ENCODE measurements at places on chromosomes 11 and 22.

DNA sequence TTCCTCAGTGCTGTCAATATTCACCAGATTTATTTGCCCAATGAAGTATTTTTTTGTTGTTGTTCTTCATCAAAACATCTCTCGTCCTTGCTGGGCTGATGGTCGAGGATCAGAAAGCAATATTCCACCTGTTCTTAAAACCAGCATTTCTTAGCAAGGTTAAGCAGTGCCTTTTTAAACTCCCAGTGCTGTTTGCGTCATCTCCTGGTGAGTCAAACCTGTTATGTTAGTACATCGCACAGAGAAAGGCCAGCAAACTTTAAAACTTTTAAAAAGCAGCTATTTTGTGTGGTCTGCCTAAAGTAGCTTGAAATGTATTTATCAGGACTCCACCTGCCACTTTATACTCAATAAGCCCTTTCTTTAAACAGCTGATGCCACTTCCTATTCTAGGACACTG lies 802.0 kb downstream of the KCNA4 start:
- DNase-seq, result no peak

- DNase-seq, result no peak
These were observed 19.5 kb downstream of the WNT11 start for GRCh38 chr11:76186776-76187279.

GRCh38 chr11:122661182-122661945 lies 5.8 kb downstream of the UBASH3B start:
- DNase-seq, result no peak

DNA sequence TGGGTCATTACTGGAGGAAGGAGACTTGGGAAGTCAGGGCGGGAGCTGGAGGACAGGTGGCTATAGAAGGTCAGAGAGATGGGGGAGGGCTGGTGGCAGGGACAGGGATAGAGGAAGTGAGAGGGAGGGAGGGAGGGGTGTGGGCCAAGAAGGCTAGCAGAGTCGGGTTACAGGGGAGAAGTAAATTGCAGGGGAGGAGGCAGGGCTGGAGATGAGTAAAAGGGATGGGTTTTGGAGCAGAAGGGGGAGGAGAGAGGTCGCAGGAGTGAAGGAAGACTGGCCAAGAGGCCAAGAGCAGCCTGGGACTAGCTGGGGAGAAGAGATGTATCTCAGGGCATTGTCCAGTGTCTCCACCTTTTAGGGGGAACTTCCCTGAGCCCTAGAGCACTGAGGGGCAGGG lies 33.0 kb downstream of the LRRC10B start:
- DNase-seq, result no peak

DNA sequence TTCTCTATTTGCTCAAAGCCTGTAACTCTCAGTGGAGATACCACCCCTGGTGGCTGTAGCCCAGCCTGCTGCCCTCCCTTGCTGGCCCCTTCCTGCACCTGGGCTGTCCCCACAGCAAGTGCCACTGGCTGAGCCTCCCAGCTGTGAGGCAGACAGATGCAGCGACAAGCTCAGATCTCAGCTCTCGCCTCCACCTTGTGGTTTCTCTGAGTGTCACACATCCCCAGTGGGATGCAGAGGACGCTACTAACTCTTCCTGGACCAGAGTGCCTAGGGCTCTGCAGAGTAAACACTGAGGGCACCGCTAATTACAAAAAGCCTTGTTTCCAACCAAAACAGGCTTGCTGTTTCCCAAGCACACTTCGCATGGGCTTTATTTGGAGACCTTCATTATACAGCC lies 8.9 kb downstream of the YPEL1 start:
- no peak for DNase-seq

DNA sequence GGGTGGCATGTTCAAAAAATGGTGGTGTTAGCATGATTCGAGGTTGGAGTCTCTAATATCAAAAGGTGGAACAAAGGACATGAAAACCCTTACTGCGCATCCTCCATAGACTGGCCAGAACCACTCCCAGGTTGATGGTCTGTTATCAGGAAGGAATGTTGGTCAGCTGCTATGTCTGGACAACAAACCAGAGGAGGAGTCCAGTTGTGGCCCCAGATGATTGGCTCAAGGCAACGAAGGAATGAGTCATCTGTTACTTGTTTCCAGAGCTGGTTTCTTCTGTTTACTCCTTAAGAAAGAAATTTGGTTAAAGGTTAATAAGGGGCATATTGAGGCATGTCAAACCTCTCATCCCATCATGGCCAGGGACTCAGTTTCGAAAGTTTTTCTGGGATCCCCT lies 56.8 kb upstream of the GRIA4 start:
- no peak for DNase-seq

DNA sequence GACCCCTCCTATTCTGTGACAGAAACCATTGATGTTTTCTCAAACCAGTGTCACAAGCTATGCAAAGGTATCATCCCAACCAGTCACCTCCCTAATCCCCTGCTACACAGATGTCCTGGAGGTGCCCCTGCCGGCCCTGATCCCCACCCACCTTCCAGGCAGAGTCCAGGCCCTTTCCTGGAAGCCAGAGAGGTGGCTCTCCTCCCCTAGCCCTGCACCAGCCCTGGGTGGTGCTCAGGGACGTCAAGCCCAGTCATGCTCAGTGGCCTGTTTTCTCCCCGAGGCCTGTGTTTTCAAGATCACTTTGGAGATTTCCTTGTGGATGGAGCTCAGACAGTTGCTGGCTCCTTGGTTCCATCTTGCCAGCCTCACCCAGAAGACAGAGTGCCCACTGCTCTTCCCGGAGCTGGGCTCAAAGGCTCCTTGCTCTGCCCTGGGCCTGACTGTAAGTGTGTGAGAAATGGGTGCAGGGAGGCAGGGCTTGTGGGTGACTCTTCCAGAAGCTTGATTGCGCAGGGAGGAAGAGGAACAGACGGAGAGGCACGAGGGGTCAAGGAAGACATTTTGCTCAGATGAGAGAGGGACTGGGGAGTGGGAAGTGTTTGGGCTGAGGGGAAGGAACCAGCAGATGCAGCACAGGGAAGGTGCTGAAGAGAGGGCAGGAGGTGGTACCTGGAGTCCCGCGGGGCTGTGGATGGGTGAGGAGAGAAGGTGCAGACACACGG lies 11.3 kb downstream of the P2RY6 start:
- no peak for DNase-seq

DNA sequence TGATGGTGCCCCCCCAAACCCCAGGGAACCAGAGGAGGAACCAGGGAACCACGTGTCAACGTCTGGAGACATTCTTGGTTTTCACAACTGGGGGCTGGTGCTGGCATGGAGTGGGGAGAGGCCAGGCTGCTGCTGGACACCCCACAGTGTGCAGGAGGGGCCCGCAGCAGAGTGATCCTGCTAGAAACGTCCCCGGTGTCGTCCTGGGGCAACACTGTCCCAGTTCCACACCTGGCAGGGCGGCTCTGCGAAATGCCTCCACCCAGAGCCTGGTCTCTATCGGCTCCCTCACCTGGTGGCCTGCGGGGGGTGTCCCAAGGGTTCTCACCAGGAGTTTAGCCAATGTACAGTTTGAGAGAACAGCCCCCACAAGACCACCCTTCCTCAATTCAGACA lies 226.3 kb downstream of the CTTN start:
- no peak for DNase-seq

DNA sequence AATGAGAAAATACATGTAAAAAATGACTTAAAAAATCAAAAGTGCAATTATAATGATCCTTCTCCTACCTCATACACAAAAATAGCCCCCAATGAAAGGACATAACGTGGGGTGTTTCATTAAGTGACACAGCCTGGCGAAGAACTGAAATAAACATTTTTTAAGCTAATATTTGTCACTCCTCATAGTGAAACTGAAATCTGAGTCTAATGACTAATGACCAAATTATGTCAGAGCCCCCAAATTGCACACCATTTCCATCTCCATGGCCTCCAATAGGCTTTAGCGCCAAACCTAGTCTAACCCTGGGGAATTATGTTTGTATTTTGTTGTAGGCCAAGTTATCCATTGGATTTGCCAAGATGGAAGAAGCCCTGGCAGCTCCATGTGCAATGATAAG lies 119.1 kb downstream of the WT1 start:
- DNase-seq, result no peak

DNA sequence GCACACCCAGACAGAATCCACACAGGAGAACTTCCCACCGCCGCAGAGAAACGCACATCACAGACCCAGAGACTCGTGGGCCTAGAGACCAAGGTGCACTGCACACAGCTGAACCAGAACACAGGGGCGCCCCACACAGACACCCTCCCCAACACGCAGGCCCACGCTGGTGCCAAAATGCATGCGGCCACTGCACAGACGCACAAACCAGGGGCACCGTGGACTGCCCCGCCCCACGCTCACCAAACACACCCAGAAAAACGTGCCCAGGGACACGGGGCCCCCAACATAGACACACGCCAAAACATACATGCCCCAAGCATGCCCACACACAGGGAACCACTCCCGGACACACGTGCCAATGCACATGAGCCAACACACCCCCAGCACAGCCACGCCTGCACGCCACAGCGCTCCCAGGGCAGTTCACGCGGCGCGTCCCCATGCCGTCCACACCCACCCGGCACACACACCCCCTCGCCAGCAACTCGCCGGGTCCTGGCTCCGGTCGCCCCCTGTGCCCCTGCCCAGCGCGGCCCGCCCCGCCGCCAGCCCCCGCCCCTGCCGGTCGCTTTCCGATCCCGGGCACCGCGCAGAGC lies 7.8 kb downstream of the ELFN2 start:
- no peak for DNase-seq

DNA sequence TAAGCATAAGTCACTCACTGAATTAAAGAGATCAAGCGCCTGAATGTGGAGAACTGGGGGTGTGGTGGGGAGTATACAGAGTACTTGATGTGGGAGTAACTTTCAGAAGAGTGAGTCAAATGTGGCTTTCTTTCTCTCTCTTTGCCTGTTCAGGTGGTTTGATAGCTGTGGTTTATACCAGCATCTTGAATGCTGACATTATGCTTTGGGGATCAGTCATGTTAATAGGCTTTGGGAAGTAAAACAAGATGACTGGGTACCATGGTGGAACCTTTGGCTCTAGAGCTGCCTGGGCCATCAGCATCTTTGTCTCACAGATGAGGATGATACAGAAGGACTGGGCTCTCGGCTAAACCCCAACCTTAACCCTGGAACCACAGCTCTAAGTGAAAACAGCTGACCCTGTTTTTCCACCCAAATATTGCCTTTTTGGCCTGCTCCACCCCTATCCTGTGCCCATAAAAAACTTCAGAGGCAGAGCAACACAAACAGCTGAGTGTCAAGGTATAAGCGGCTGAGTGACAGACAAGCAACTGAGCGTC lies 58.2 kb upstream of the GNAZ start:
- DNase-seq, result no peak

- no peak for DNase-seq
These were observed 59.7 kb upstream of the CYP2D6 start for GRCh38 chr22:42190274-42190673.

GRCh38 chr11:114176321-114176720 lies 116.8 kb downstream of the ZBTB16 start:
- no peak for DNase-seq

DNA sequence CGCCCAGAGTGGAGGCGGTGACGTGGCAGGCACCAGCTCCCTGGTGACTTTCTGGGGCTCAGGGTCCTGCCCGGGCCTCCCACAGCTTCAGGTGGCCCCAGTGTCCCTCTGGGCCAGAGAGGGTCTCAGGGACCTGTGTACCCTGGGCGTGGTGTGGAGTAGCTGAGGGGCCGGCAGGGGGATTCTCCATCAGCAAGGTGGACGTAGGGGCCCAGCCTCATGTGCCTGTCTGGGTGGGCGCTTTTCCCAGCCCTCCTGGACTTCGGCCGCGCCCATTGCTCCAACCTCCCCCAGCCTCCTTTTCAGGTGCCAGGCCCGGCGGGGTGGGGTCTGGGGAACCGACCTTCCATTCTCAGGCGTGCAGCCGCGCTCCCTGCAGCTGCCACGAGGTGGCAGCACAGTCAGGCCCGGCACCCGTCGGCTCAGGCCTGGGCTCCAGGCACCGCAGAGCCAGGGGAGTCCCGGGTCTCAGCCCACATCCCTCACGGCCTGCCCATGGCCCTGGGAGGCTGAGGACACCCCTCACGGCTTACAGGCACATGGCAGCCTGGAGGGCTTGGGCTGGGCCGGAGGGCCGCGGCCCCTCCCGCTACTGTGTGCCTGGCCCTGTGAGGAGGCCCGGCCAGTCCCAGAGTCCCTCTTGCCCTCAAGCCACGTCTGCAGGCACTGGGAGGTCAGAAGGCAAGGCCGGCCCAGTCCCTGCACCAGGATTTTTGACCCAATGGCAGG lies 19.9 kb upstream of the MUC5B start:
- DNase-seq, result peak; percentile 60

DNA sequence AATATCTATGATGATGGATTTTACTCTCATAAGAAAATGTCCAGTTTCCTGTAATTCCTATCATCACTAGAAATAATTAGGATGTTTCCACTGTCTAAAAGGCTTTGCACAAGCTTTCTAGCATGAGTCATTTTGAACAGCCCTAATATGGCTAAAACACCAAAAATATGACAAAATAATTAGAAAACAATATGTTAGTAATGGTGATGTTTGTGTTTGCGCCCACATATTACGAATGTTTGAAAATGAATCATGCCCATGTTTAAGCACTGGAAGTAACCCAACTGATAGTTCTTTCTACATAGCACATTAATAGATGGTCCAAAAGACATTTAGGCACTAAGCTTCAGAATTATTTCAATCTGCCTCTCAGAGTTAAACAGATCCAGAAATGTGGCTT lies 96.0 kb downstream of the TRPC6 start:
- no peak for DNase-seq

- DNase-seq, result no peak
These were observed 1408.4 kb upstream of the TENM4 start for GRCh38 chr11:80849253-80849652.

GRCh38 chr11:68371171-68372041 lies 59.0 kb downstream of the LRP5 start:
- no peak for DNase-seq

DNA sequence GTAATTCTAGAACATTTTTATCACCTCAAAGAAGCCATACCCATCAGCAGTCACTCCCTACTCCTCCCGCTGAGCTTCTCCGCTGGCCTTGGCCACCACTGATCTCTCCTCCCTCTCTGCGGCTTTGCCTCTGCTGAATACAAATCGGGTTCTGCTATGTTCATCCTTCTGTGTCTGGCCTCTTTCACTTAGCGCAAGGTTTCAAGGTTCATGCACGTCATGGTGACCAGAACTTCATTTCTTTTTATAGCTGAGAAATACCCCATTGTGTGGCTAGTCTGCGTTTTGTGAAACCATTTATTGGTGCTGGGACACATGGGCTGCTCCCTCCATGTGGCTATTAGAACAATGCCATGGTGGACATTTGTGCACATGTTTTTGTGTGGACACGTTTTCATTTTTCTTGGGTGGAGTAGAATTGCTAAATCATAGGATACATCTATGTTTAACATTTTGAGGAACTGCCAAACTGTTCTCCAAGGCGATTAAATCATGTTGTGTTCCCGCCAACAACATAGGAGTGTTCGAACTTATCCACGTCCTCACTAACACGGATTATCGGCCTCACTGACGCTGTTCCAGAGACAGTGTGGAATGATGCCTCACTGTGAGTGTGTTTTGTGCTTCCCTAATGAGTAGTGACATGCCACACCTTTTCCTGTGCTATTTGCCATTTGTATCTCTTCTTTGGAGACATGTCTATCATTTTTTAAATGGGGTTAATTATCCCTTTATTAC lies 24.2 kb upstream of the KRTAP5-6 start:
- no peak for DNase-seq

GRCh38 chr11:30159546-30159945 lies 71.3 kb upstream of the FSHB start:
- no peak for DNase-seq

GRCh38 chr11:71065841-71066240 lies 186.5 kb downstream of the SHANK2 start:
- DNase-seq, result no peak

Data from stimulated activated CD4-positive, alpha-beta T cell treated with anti-CD3 and anti-CD28 coated beads, Interleukin-1b, Interleukin-23, amount 100 ng/mL, for 1 hour (primary cell).